ENCODE measurements at places on chromosomes 5 and 9.

GRCh38 chr5:154367101-154367500, 78.7 kb upstream of the SAP30L start:
- no peak for DNase-seq

GRCh38 chr5:36214436-36214835, 27.3 kb downstream of the NADK2 start:
- DNase-seq, result no peak

DNA sequence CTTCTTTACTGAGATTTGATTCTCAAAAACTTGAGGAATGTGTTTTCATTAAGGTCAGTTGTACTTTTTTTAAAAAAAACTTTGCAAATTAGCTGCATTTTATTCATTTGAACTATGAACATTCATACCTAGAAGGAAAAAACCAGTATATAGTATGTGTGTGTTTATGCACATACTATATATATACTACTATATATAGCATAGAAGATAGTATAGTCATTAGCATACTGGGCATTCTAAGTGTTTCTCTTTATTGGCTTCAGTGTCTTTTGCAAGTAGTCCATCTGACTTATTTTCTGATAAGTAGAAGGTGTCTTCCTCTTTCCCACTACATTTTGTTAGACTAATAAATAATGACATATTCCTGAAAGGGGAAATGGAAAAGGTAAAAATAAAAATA, 33.0 kb downstream of the ELOVL7 start:
- DNase-seq, result no peak

- no peak for DNase-seq
These were observed 47.3 kb downstream of the PRLR start for GRCh38 chr5:35182910-35183535.

DNA sequence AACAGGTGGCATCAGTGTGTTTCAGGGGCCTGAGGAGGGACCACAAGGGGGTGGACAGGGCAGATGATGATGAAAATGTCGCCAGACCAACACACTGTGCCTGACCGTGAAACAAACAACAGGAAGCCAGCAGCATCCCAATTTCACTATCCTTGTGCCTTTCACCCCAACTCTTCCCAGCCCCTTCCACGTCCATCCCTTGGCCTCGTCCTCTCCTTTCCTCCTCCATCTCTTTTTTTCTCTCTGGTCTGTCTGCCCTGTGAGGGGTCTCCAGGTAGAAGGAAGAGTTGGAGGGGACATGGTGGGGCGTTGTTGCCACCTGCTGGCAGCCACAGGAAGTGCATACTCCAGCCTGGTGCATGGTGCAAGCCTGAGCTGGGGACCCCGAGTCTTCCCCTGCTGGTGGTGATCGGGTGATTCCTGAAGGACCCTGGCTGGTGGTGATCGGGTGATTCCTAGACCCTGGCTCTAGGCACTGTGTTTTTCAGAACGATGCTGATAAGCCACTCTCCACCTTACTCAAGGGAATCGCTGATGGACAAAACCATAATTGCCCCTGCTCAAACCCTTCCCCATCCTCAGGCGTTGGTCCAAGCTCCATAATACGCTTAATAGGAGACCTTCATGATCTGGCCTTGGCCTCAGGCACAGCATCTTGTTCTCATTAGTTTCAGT, 21.7 kb upstream of the NSD1 start:
- peak; percentile 71 for DNase-seq

- no peak for DNase-seq
These were observed 47.3 kb upstream of the CDKN2B start for GRCh38 chr9:22056402-22056801.

All from right hindlimb (tissue), 1 donor.